Omental fat pad (tissue), 4 donors: ENCODE measurements at places on chromosomes 16 and 17.

GRCh38 chr16:56190677-56191155, 573 bp upstream of the GNAO1 start:
- DNase-seq: no peak

GRCh38 chr17:75001915-75002843, 10.3 kb upstream of the MRPL58 start:
- DNase-seq: no peak

DNA sequence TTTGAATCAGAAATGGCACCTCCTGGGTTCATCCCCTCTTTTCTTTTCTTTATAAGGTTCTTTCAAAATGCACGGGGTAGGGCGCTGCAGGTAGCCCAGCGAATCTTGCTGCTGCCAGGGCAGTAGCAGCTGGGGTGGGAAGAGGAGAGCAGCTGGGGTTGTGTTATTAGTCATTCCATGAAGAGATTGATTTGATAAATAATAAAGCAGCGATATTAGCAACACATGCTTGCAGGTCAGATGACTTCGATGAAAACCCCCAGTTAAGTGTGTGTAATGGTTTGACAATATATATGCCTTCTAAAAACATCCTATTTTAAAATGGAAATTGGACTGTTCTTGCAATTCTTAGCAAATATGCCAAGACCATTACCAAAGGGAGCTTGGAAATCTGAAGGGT, 200.7 kb downstream of the CCDC182 start:
- no peak for DNase-seq

DNA sequence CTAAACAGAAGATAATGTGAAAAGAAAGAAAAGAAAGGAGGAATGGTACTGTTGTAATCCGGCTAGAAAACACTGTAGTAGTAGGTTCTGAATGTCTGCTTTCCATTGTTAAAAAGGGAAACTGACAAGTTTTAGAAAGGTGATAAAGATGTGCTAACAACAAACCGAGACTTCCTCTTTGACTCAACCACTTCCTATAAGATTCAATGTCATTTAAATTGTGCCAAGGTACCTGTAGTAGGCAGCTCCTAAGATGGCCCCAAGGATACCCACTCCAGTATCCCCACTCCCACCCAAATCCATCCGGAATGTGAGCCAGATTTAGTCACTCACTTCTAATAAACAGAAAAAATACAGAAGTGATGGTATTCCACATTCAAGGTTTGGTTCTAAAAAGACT, 31.2 kb downstream of the XYLT1 start:
- DNase-seq: no peak

GRCh38 chr17:41894791-41895331, 23.9 kb downstream of the ACLY start:
- DNase-seq: no peak

DNA sequence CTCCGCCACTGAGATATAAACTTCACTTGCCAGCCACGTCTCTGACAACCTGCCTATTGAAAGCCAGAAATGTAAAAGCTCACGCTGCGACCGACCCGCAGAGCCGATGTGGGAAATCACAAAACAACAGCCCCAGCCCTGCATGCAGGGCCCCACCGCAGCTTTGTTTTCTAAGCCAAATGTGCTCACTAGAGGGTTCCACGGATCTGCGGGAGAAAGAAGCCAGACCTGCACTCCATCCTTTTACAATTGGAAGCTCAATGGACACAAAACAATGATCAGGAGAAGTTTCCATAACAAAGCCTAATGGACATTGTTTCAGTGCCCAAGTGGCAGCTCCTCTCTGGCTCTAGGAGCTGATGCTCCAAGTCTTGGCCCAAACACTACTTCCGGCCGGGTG, 33.1 kb downstream of the WIPI1 start:
- DNase-seq: no peak

GRCh38 chr16:7513429-7513828, 180.8 kb downstream of the RBFOX1 start:
- no peak for DNase-seq

GRCh38 chr16:13453325-13453724, 466.6 kb upstream of the ERCC4 start:
- DNase-seq: no peak

- no peak for DNase-seq
Measured at GRCh38 chr16:53766304-53767016, 62.5 kb downstream of the FTO start.

DNA sequence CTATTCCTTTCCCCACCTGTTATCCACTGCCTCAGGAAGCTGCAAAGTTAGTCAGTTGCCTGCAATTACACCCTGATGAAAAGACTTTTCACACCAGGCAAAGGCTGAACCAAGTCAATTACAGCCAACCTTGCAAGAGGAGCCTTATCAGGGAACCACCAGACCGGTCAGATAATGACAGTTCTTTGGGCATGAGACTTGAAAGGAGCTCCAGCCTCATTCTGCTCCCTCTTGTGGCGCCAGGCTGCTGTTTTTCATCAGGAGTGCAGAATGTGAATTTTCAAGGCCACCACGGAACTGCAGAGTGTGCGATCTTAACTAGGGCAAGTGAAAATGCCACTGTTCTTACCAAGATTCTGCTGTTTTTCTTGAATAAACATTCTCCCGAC, 22.5 kb downstream of the DNAI2 start:
- no peak for DNase-seq

GRCh38 chr17:44297975-44298374, 10.4 kb upstream of the RUNDC3A start:
- DNase-seq: no peak

DNA sequence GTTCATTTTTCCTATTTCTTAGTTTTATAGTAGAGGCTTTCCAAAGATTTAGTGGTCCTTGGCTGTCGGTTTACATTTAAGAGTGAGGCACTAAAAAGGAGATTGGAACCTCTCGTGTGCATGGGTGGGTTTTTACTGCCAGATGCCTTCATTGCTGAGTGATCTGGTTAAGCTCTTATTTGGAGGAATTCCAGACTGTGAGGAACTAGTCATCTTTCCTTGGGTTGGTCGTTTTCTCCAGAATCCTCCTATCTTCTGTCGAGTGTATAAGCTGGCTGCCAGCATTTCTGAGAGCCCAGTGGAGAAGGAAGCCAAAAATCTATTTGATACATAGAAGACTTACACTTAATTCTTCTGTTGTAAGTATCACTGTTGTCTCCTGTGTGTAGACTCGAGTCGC, 22.6 kb downstream of the IST1 start:
- no peak for DNase-seq

DNA sequence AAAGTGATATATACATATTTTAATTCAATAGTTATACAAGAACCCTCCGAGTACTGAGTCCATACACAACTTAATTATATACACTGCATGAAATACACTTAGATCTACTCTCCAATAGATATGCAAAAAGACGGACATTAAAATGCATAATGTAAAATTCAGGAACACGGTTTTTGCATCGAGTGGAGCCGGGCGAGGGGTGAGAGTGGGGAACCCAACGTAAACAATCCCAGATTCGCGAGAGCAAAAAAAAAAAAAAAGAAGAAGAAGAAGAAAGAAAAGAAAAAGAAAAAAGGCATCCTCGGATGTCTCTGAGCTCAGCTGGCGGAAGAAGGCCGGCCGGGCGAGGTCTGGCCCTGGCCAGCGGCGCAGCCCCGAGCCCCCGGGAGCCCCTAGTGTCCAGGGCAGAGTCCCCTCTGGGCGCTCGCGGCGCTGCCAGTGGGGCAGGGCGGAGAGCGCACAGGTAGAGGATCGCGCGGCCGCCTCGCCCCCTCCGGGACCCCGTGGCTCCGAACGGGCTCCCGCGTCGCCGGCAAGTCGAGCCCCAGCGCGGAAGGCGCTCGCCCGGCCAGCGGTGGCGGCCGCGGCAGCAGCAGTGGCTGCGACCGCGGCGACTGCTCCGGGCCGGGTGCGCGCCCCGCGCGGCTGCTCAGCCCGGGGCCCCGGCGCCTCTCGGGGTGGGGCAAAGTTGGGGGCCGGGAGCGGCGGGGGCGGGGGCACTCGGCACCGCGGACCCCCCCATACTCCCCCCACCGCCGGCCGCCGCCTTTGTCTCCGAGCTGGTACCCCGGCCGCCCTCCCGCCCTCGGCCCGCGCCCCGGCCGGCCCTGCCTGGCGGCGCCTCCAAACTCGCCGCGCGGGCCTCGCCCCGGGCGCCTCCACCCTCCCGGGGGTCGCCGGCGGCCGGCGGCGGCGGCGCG, 9.6 kb upstream of the ZFHX3 start:
- no peak for DNase-seq

DNA sequence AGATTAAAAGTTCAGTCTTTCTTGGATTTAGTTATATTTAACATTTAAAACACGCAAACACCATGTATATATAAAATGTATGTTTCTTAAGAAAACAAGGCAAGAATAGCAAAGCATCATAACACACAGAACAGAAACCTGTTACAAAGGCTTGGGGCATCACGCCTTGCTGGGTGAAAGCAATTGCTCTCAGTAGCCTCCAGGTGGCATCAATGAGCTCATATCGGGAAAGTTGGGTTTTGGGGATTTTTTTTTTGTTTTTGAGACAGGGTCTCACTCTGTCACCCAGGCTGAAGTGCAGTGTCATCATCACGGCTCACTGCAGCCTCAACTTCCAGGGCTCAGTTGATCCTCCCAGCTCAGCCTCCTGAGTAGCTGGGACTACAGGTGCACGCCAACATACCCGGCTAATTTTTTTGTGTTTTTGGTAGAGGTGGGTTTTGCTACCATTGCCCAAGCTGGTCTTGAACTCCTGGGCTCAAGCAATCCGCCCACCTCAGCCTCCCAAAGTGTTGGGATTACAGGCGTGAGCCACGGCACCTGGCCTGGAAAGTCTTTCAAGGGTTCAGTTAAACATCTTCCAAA, 56.9 kb downstream of the CYB5D2 start:
- DNase-seq: no peak

- DNase-seq: no peak
Measured at GRCh38 chr16:86531641-86532525, 21.6 kb downstream of the FOXF1 start.

DNA sequence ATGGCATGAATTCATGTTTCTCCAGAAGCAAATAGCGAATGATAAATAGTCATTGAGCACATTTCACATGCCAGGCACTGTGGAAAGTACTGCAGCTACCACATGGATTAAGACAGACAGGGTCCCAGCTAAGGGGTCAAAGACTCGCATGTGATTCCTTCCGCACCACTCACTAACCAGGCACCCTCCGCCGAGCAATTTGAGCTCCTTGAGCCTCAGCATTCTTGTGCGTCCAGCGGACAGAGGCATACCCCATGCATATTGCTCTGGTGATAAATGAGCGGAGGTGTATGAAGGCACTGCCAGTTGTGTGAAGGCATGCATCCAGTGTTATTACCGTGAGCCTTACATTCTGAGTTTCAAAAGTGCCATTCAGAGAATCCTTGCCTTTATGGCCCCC, 358.7 kb downstream of the HS3ST4 start:
- DNase-seq: no peak

- no peak for DNase-seq
Measured at GRCh38 chr16:53168744-53169143, 114.0 kb downstream of the CHD9 start.

- no peak for DNase-seq
Measured at GRCh38 chr16:79381603-79382042, 218.9 kb downstream of the MAF start.

DNA sequence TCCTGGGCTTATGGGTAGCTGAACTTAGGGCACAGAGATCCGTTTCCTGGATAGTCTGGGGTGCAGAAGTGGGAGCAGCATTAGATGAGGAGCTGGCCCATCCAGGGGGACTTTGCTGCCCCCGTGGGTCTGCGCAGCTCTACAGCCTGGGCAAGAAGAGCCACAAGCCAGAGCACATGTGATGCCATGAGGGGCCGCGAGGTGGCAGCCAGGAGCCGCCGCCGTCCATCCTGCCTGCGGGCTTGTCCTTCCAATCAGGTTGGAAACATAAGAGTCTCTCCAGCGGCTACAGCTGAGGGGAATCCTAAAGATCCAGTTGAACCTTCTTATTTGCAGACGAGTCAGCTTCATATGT, 21.9 kb downstream of the C1QTNF1 start:
- peak; percentile 49 for DNase-seq

- no peak for DNase-seq
Measured at GRCh38 chr17:29283496-29283895, 10.5 kb downstream of the NUFIP2 start.

GRCh38 chr16:85620374-85620773, 7.3 kb downstream of the GSE1 start:
- DNase-seq: no peak

GRCh38 chr17:72985882-72986720, 106.4 kb downstream of the SLC39A11 start:
- DNase-seq: no peak

DNA sequence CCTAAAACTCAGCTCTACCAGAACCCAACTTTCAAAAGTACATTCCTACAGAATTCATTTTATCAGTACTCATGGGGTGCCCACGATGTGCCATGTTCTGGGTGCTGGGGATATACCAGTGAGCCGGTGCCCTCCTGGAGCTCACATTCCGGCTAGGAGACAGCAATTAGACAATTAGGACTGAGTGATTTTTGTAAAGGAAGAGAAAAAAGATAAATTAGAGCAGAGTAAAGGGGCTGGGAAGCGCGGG, 449 bp upstream of the MRPL58 start:
- DNase-seq: no peak

- no peak for DNase-seq
Measured at GRCh38 chr17:19630661-19631060, 17.9 kb upstream of the ALDH3A2 start.

DNA sequence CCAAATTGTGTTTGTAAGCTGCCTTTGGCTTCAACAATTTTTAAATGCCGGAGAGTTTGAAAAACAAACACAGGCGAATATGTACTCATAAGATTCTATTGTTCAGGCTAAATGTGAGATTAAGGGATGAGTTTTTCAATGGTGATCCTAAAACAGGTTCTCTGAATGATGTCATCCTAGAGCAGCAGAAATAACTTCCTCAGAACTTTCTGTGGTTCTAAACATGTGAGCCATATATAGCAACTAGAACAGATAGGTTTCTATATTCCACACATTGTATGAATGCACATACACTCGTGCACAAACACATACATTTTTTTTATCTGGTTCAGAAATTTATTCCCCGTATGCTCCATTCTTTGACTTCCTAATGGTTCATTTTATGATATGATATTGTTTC, 1352.2 kb downstream of the CDH8 start:
- DNase-seq: no peak

GRCh38 chr16:86117756-86118155, 218.8 kb downstream of the IRF8 start:
- DNase-seq: no peak

- no peak for DNase-seq
Measured at GRCh38 chr16:86530251-86531190, 20.2 kb downstream of the FOXF1 start.

DNA sequence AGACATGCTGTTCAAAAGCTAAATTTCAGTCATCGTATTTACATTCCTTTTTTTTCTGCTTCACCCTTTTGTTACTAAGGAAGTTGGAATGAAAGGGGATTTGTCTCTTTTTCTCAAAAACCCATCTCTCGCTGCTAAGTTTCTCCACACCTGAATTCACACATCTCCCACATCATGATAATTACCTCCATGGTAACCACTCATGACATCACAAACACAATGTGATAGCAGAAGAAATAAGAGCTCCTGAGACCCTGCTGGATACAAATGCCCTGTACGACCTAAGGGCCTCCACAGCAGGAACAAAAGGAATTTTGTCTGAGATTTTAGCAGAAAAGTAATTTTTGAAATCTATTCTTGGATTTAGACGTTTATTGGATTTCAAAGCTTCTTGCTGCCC, 82.6 kb upstream of the GNAO1 start:
- no peak for DNase-seq
